Spinal cord (tissue), 10 donors: ENCODE measurements at places on chromosomes 7 and 10.

DNA sequence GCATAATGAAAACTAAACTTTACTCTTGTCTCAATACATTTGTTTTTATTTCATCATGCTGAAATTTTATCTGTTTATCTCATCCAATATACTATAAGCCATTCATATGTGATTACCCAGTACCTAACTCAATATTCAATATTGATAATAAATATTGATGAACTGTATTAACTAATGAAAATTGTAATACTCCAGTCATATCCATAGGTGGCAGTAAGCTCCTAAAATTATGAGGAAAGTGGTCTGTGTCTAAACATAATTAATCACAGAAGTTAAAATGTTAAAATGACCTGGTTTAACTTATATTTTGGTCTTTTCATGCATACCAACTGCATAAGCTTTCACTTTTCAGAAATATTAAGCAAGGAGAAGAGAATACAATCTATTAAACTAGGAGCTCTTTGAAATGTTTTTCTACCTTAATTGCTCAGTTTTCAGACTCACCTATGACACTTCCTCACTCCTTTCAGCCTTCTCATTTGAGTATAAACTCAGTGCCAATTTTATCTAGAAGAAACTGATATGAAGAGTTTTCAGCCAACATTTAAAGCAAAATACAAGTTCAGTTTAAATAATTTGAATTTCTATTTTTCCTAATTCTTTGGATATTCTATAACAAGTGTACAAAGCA lies 30.5 kb upstream of the VWDE start:
- H3K4me3 ChIP-seq, result no peak overlapping the region
- H3K36me3 ChIP-seq, result no peaks in the 10 kb centered on the region
- H3K27me3 ChIP-seq, result no peaks in the 10 kb centered on the region
- DNase-seq, result no peak
- H3K27ac ChIP-seq, result no peak overlapping the region

GRCh38 chr7:70712942-70713341 lies 419.0 kb upstream of the GALNT17 start:
- H3K36me3 ChIP-seq, result no peaks in the 10 kb centered on the region
- no peak for DNase-seq
- H3K4me1 ChIP-seq, result peaks cover 34% of the 10 kb centered on the region
- no peak overlapping the region for H3K4me3 ChIP-seq

DNA sequence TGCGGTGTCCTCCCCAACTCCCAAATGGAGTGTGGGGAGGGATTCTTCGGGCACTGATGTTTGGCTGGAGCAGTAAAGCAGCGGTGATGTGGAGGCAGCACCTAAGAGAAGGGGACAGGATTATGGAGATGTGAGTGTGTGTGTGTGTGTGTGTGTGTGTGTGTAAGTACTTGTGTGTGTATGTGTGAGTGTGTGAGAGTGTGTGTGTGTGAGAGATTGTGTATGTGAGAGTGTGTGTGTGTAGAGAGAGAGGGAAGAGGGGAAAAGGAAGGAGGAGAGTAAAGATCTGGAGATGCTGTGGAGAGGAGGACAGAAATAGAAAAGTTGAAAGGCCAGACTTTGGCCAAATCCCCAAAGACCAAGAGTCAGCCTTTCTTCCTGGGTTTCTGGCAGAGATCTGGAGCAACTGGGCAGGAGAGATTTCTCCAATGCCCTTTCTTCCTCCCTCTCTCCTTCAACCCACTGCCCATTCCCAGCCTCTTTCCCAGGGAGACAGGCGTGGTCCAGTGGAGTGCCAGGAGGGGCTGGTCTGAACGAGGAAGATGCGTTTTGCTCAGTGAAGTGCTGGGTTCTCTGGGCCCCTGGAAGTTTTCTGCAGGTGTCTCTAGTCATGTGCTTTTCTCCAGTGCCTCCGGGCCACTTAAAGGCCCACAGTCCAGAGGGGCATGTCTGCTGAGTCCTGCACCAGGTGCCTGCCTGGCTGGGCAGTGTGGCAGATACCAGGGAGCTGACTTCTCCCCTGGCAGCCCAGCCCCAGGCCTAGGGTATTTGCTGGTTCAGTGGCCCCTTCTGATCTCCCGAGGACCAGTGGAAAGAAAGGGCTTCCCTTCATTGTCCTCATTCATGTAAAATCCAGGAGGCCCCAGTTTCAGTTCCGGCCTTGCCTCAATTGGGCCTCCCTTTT lies 60.5 kb downstream of the HK1 start:
- DNase-seq, result no peak
- H3K36me3 ChIP-seq, result peaks cover 18% of the 10 kb centered on the region
- H3K4me1 ChIP-seq, result peaks cover 33% of the 10 kb centered on the region

GRCh38 chr10:72292223-72292691 lies 18.5 kb downstream of the DDIT4 start:
- H3K27ac ChIP-seq, result no peak overlapping the region
- no peaks in the 10 kb centered on the region for H3K27me3 ChIP-seq
- no peak overlapping the region for H3K4me3 ChIP-seq
- H3K4me1 ChIP-seq, result peaks cover 14% of the 10 kb centered on the region
- DNase-seq, result no peak

GRCh38 chr7:136023134-136023869 lies 46.1 kb upstream of the MTPN start:
- H3K27ac ChIP-seq, result no peak overlapping the region
- no peaks in the 10 kb centered on the region for H3K36me3 ChIP-seq
- no peak overlapping the region for H3K4me3 ChIP-seq
- no peaks in the 10 kb centered on the region for H3K4me1 ChIP-seq
- no peak for DNase-seq
- no peaks in the 10 kb centered on the region for H3K27me3 ChIP-seq
